ENCODE measurements at places on chromosomes 7 and 10.

DNA sequence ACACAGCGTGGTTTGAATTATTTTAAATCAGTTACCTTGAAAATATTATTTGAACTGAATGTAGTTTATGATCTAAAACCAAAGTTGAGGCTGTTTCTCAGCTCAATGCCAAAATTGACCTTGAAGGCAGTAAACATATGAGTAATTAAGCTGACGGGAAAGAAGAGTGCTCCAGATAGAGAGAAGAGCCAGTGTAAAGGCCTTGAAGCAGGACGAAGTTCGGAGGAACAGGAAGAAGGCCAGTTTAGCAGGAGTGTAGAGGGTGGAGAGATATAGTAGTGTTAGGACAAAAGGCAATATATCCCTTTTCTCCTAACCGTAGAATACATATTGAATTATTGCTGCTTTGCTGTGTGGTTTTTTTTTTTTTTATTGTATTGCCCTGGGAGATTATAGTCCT lies 63.2 kb downstream of the CYP51A1 start:
- no peak for DNase-seq

- no peak for DNase-seq
Measured at GRCh38 chr7:102473271-102473991, 5.3 kb downstream of the POLR2J start.

DNA sequence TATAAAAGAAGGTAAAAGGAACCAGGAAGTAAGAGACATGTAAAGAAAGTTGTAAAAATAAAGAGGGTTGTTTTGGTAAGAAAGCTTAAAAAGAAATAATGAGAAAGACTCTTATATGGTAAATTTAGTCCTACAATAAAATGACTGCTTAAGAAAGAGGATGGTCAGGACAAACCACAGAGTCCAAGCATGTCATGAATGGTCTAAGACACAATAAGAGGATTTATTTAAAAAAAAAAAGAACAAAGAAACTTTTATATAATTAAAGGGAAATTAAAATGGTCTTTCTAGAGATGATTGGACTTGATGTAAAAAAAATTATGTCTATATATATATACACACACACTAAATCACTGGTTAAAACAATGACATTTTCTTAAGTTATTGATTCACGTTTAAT lies 18.2 kb downstream of the ATAD1 start:
- no peak for DNase-seq

DNA sequence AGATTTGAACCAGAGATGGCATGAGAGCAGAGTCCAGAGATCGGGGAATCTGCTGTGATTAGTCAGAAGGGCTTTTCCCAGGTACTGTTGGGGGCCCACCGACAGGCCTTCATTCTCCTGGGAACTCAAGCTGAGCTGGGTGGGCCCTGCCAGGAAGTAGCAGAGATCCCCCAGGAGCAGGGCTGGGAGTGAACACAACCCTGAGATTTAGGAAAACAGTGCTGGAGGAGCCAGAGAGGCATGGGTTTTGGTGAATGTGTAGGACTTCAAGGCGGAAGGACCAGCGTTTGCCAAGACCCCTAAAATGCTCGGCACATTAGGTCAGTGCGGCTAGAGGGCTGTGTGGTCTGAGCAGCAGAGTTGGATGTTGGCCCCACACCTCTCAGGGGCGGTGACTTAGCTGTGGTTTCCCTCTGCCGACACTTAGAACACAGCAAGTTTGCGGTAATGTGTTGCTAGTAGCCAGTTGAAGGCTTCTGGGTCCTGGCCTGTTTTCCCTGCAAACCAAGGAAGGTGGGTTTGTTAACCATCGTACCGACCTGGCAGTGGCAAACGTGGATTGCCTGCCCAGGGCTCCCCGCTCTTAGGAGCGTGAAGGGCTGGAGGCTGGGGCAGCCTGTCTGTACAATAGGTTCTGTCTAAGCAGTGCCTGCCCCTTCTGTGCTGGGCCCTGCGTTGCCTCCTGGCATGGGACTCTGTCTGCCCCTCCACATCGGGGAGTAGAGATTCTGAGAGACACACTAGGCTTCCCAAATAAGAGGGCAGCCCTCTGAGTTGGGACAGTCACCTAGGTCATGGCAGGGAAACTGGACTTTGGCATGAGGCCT lies 14.0 kb downstream of the NACAD start:
- no peak for DNase-seq

GRCh38 chr7:35605760-35606159 lies 89.2 kb downstream of the HERPUD2 start:
- peak; percentile 66 for DNase-seq

- no peak for DNase-seq
Measured at GRCh38 chr7:35315517-35315916, 61.6 kb upstream of the TBX20 start.

DNA sequence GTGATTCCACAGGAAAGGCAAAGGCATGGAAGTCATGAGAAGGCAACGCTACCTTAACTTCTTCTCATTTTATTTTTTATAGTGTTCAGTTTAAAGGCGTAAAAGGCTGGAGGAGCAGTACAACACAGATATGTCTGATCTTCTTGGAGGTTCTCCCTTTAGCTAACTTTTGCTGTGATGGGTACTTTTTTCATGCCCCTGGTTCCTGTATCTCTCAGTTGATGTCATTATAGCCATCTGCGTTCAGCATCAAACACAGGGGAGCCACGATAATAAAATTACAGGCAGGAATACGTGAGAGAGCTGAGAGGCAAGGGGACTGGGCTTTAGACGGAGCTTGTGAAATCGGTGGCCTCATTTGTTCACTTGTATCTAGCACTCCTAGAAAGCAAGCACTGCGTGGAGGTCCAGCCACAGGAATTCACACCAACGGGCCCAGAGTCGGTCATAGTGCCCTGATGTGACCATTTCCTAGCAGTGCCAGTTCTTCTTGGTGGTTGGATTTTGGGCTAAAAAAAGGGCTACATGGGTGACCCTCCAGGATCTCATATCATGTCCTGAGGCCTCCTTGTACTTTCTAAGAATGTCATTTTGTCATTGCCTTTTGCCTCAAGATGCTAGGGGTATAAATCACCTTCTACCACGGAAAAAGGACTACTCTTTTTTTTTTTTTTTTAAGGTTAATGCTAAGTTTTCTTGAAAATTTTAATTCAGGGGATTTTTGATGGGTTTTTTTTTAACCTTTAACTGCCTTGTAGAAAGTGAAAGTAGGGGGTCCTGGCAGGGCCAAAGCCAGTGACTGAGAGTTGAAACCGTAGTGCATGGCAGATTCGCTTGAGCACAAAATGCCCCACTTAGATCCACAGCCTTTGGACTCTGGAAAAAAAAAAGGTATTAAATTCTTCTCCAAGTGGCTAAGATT lies 191.5 kb downstream of the CELF2 start:
- no peak for DNase-seq

- DNase-seq, result no peak
Measured at GRCh38 chr10:101827919-101828600, 9.8 kb upstream of the OGA start.

DNA sequence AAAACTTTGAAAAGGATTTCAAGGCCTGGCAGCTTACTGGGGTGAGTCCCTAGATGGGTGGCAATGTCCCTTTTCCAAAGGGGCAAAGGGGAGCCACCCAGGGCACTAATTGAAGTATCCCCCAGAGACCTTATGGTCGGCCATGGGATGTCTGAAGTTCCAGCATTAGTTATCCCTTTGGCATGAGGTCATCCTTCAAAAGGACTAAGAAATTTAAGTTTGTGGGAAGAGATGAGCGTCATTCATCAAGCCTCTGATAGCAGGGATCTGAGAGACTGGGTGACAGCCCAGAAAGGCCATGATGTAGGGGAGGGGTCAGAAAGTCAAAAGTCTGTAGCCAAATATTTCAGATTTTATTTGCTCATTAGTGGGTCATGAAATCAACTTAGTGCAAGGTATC lies 195.3 kb downstream of the ZNF438 start:
- no peak for DNase-seq

DNA sequence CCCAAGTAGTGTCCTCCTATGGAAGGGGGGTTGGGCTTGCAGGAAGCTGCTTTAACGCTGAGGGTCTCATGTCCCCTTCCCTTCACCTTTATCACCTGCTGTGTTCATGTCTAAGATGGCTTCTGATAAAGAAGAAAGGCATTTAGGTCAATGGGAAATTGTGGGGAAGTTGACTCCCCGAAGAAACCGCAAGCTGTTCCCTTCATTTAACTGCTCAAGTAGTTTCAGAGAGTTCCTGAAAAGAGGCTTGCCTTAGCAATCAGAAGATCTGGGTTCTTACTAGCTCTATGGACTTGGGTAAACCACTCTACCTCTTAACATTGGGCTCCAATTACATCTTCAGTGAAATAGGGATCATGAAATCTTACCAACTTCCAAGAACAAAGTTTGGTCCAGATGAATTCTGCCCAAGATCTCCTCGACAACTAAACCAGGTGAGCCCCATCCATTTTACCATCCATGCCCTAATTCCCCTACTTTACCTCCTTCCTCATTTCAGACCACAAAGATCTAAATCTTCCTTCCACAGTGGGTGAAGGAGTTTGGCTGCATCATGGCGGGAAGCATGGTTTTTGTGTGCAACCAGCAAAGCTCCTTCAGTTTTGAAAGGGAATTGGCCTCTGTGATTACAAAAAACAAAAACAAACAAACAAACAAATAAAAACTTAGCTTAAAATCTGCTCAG lies 30.4 kb upstream of the UCN3 start:
- DNase-seq, result no peak

GRCh38 chr7:23191022-23191421 lies 9.2 kb downstream of the NUP42 start:
- DNase-seq, result no peak

DNA sequence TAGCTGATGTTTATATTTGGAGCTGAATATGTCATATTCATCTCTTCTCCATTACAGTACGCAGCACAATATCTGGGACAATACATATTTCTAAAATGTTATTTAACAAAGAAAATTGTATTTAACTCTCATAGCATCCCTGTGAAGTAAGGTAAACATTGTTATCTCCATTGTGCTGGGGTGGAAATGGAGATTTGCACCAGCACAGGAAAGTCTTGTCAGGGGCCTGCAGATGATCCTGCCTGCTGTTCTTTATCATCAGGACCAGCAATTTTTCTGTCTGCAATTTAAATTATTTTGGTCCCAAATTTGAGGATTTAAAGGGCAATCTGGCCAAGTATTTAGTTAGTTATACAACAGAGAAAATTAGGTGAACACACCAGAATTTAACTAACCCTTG lies 144.4 kb downstream of the CPED1 start:
- DNase-seq, result no peak

DNA sequence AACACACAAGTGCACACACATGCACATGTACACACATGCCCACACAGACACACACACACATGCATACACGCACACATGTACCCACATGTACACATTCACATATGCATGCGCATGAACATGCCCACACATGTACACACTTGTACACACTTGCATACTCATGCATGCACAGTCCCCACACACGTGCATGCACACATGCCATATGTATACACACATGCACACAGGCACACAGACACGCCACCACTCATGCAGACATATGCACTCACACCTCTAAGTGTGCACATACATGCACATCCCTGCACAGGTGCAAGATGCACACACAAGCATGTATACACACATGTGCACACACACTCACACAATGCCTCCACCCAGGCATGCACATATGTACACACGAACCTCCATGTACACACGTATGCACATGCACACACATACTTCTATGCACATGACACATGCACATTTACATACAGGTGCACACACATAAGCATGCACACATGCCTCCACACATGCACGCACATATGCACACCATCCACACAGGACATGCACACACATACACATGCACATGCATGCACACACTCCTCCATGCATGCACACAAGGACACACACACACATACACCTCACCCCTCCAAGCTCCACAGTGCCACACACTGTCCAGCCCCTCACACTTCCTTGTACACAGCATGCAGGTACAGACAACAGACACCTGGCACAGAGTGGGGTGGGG lies 45.8 kb downstream of the YKT6 start:
- no peak for DNase-seq

GRCh38 chr10:123967626-123968243 lies 76.1 kb upstream of the CPXM2 start:
- DNase-seq, result peak; percentile 76

DNA sequence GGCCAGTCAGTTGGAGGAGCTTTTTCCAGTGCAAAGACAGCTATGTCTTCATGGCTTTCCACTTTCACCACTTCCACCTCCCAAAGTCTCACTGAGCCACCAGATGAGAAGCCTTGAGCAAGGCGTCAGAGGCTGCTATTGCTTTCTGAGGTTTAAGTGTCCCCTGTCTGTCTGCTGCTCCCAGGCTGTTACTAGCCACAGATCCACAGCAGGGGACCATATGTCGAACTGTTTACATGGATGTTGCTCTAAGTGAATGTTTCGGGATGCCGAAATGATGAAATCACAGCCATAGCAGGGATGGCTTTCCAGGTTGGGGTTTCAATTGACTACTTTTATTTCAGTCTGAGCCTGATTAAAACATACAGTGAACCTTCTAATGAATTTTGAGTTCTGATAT lies 88.5 kb downstream of the AVL9 start:
- peak; percentile 20 for DNase-seq

- no peak for DNase-seq
Measured at GRCh38 chr7:148148456-148148855, 442.1 kb upstream of the C7orf33 start.

- DNase-seq, result no peak
Measured at GRCh38 chr10:132183046-132183445, 3.7 kb upstream of the DPYSL4 start.

- DNase-seq, result no peak
Measured at GRCh38 chr7:132072873-132073272, 503.4 kb downstream of the PLXNA4 start.

- DNase-seq, result no peak
Measured at GRCh38 chr10:131575877-131576276, 264.4 kb upstream of the TCERG1L start.

- no peak for DNase-seq
Measured at GRCh38 chr7:89085580-89085979, 290.0 kb upstream of the TEX47 start.

- peak; percentile 43 for DNase-seq
Measured at GRCh38 chr10:105063796-105064195, 422.7 kb downstream of the SORCS3 start.

DNA sequence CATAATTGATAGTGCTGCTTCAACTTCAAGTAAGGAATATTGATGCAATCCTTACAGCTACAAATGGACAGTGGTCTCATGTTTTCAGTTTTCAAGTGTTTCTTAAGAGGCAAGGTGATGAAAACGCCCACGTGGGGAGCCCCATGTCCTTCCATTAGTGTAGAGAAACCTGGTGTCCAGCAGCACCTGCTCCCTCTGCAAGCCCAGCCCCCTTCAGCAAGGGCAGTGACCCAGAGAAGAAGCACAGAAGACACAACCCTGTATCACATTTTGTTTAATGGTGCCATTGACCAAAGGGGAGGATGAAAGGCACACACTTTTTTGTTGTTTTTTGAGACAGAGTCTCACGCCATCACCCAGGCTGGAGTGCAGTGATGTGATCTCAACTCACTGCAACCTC lies 143.7 kb downstream of the EGFR start:
- no peak for DNase-seq

GRCh38 chr10:130079614-130080460 lies 30.8 kb downstream of the C10orf143 start:
- DNase-seq, result no peak

Measured in GM23248 (cell line).